ENCODE measurements at places on chromosomes 1 and 21. TPM values are rescaled to one million over a fixed set of nuclear protein-coding genes. Genes with fewer than 3 reads are reported as not detected.

- peak; percentile 62 for DNase-seq
Observed at GRCh38 chr1:115976062-115976920, at the start of gene SLC22A15. Gene SLC22A15, plus strand, starts transcription at chr1:115976513. Its CDS starts 115 bp downstream, at chr1:115976628.

DNA sequence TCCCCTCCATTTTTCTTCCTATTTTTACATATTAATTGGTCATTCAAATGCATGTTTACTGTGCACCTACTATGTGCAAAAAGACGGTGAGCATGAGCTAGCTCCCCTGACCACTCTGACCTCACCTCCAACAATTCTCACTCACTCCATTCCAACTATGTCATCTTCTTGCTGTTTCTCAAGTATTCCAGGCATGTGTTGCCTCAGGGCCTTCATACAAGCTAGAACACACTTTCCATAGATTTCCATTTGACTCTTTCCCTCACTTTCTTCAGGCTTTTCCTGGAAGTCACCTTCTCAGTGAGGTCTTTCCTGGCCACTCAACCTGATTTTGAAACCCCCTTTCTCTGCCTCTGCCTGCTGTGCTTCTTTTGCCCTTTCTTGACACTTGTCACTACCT, 32.6 kb downstream of the CHIA start:
- DNase-seq, result no peak

KCNK2 gene
- total RNA-seq, result 78.7 TPM

KRTAP10-8 gene
- total RNA-seq, result not detected

- no peak for DNase-seq
Observed at GRCh38 chr1:46380508-46380907, 13.6 kb upstream of the FAAH start.

SLC9C2 gene
- 3.7 TPM for total RNA-seq

KIAA0319L gene
- total RNA-seq, result 34.2 TPM

- DNase-seq, result no peak
Observed at GRCh38 chr1:79807816-79808215, 801.3 kb upstream of the ADGRL4 start.

DNA sequence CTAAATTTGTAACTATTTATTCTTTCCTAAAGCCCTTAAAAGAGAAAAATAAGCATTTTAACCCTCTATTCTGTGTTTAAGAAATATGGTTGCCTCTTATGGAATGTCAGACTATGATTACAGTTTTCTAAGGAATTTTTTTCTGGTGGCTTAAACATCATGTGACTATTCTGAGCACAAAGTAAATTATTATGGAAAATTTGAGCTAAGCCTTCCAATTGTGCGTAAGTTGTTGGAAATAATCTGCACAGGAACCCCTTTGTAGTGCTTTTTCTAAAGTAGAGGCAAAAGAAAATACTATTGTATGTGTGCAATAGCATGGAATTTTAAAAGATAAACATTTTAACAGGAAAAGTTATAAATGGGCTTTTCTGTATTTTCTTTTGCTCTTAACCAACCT, 254.8 kb downstream of the PBX1 start:
- no peak for DNase-seq

LPAR3 gene
- 0.82 TPM for total RNA-seq

PRRX1 gene
- total RNA-seq, result 6.5 TPM

GRCh38 chr21:31710586-31710985, 21.3 kb downstream of the SCAF4 start:
- DNase-seq, result no peak

AXDND1 gene
- total RNA-seq, result 0.41 TPM

CFHR2 gene
- total RNA-seq, result not detected

CYP4A11 gene
- not detected for total RNA-seq

INSRR gene
- total RNA-seq, result under 0.01 TPM

- DNase-seq, result no peak
Observed at GRCh38 chr1:19010503-19010902, 54.0 kb upstream of the IFFO2 start.

- DNase-seq, result no peak
Observed at GRCh38 chr1:14786109-14786675, 187.7 kb downstream of the KAZN start.

FNDC10 gene
- 2.9 TPM for total RNA-seq

GRCh38 chr1:214551436-214552173, at the start of gene PTPN14:
Gene PTPN14, minus strand, starts transcription at chr1:214551602. Its CDS starts 86,799 bp downstream, at chr1:214464803.
- DNase-seq, result peak; percentile 80

DNA sequence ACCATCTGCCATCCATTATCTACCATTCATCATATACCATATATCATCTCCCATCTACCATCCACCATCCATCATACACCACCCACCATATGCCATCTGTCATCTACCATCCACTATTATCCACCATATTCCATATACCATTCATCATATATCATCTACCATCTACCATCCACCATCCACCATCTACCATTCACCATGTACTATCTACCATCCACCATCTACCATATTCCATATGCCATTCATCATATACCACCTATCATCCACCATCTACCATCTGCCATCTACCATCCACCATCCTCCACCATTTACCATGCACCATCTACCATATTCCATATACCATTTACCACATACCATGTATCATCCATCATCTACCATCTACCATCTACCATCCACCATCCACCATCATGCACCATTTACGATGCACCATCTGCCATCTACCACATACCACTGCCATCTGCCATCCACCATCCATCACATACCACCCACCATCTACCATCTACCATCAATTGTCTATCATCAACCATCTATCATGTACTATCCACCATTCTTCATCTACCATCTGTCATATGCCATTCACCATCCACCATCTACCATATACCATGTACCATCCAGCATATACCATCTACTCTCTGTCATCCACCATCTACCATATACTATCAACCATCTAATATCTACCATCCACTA, 50.6 kb upstream of the RAB4A start:
- no peak for DNase-seq

CLCA1 gene
- not detected for total RNA-seq

DNA sequence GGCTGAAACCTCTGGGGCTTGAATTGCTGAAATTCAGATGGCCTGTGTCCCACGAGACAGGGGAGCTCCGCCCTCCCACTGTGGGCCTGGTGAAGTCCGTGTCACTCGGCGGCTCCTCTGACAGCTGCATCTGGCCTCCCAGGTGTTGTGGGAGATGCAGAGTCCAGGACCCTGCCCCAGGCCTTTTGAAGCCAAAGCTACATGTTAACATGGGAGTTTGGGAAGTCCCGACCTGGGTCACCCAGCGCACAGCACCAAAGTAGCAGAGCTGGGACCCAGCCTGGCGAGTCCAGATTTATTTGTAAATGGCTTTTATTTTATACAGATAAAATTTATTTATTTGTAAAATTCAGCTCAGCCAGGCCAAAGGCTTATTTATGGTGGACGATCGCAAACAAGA, 28.9 kb downstream of the SLC37A1 start:
- DNase-seq, result no peak

DNA sequence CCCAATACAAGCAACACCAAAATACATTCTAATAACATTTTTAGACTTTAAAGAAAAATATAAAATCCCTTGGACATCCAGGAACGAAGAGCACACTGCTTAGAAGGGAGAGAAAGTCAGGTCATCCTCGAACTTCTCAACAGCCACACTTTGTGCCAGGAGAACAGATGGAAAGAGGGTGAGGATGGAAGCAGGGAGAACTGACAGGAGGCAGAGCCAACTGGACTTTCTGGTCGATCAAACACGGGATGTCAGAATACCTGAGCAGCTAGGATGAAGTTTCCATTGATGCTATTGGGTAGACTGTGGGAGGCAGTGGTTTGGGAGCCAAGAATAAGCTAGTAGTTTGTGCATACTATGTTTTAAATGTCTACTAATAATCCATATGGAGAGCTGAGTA, 111.4 kb downstream of the TOMM20 start:
- DNase-seq, result no peak

DNA sequence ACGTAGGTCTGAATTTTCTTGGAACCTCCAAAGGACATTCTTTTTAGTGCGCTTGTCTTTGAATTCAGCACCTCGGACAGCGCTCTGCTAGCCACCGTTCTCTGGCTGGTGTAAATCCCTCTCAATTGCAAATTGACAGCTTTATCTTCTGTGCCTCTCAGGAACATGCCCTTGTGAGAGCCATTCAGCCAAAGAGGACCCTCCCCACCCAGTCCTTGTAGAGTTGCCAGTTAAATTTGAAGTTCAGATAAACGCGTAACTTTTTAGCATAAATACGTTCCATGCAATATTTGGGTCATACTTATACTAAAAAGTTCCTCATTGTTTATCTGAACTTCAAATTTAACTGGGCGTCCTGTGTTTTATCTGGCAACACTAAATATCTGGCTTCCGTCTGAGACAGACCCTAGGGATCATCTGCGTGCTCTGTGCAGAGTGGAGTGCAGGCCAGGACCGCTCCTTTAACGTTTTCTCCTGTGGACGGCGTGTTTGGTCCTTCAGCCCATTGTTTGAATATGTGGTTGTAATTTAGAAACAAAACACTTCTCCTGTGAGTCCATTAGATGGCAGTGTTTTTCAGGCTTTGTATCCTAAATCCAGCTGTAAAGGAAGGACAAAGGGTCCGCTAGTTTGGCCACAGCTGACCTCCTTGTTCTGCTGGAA, 7.0 kb downstream of the KCNAB2 start:
- peak; percentile 78 for DNase-seq

DNA sequence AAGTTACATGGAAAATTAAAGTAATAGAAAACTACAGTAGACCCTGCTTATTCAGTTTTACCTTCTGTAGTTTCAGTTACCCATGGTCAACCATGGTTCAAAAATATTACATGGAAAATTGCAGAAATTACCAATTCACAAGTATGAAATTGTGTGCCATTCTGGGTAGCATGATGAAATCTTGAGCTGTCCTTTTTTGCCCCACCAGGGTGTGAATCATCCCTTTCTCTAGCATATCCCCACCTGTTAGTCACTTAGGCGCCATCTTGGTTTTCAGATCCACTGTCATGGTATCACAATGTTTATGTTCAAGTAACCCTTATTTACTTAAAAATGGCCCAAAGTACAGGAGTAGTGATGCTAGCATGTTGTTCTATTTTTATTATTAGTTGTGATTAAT, 3.5 kb upstream of the LRIF1 start:
- no peak for DNase-seq

GPR52 gene
- 2.9 TPM for total RNA-seq

MROH9 gene
- not detected for total RNA-seq

DNA sequence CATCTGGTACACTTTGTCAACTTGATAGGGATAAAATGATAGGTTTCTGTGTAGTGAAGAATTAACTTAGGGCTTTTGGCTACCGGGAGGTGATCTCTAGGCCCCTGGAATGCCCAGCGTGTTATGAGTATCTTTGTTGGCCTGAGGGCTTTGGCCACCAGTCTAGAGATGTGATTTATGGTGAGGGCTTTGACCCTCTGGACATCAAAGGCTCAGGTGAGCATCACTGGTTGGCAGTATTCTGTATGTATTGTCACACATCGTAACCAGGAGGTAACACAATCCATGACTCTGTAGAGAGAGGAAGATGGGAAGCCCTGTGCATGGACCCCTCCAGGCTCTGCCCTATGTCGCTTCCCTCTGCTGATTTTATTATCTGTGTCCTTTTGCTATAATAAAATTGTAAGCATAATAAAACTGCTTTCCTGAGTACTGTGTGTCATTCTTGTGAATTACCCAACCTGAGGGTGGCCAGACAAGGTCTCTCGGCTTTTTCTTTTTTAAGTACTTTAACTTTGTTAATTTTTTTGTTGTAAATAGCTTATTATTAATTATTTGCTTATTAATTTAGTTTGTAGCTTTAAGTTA, 40.2 kb upstream of the PRDX6 start:
- DNase-seq, result no peak

NUDT4B gene
- total RNA-seq, result 15.9 TPM

DNA sequence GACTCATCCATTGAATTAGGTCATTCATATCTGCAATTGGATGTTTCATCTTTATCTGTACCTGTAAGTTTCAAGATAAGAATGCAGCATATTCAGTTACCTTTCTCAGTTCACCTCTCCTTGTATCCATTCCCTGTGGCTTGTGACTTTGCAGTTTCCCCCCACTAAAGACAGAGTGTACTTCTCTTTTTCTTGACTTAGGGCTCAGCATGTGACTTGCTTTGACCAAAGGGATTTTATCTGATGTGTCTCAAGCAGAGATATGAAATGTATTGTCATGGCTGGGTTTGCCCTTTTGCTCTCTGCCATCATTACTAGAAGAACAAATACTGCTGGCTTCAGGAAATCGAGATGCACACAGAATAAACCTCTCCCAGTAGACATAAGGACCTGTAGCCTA, 754.8 kb downstream of the ADGRL2 start:
- DNase-seq, result no peak

- DNase-seq, result no peak
Observed at GRCh38 chr1:237679687-237680086, 211.0 kb downstream of the ZP4 start.

GRCh38 chr1:67299296-67299695, 8.4 kb upstream of the IL12RB2 start:
- no peak for DNase-seq

DNA sequence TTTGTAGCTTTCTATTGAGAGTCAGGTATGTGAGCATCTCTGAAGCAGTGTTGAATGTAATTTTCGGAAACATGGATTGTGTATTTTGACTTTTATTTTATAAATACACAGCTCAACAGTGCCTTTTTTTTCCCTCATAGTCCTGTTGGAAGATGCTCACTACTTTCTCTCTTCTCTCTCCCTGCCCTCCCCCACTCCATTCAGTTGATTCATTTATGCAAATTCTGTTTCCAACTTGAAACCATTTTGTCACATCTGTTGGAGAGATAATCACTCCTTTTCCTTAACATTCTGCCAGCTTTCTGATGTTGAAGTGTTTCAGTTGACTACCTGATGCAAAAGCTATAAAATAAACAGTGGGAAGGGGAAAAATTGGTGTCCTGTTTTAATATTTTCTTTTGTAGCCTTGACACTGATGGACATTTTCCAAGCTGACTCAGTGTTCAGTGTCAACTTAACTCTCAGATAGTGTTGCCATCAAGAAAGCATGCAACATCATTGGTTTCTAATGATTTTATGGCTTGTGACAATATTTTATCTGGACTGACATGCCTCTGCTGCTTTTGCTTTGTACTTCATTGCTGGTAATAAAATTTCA, 194.5 kb downstream of the HS2ST1 start:
- DNase-seq, result no peak

GRCh38 chr1:228280106-228280901, 72.5 kb downstream of the OBSCN start:
- no peak for DNase-seq

DNA sequence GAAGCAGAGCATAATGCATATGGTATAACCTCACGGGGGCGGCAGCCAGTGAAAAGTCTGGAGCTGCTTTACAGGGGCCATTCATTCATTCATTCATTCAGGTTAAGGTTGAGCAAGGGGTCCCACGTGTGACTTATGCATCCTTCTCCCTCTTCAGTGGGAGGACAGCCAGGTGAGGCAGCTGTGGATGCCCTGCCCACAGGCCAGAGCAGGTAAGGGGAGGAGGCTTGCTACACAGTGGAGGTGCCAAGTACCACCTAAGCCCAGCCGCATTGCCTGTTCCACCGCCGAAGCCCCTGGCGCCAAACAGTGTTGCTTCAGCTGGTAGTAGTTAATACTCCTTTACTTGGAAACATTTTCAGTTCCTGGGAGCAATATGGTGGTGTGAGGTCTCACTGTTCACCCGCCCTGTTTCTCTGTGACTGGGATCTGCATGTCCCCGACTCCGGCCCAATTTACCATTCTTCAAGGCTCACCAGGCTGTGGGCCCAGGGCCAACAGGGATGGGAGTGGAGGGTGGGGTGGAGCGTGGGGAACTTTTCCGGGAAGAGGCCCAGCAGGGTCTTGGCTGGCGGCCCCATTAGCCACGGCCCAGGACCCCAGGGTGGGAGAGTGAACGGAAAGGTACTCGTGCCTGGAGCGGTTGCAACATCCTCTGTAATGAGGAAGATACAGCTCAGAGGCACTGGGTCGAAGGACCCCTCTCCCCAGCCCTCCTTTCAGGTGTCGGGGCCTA, 722 bp upstream of the PODN start:
- DNase-seq, result no peak

CELF3 gene
- 33.0 TPM for total RNA-seq

GRCh38 chr1:119466445-119466844, 40.6 kb upstream of the HSD3B1 start:
- DNase-seq, result no peak

All from frontal cortex (tissue), 4 donors.